ENCODE measurements at places on chromosomes 4 and X.

DNA sequence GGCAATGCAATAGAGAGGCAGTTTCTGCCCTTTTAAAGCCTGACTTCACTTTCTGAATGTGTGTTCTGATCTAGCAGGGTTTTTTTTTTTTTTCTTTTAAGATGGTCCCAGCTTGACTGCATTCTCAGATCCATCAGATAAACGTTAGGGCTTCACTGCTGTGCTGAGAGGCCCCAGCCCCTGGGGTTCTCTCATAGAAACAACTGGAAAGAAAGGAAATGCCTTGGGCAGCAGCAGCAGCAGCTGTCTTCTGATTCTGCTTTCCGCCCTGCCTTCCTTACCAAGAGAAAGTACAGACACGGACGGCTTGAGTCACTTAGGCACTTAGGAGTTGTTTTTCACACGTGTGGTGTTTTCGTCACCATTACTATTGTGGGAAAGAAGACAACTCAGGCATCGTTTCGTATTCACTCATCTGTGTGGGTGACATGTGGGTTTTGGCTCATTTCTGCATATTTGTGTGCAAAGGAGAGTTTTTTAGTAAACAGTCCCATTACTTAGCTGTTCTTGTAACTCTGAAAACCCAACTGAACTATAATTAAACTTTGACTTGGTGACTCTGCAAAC is 172.0 kb downstream of the PTTG2 start:
- peak overlapping the region; percentile 85 for H3K27ac ChIP-seq
- no peaks in the 10 kb centered on the region for H3K27me3 ChIP-seq
- H3K4me1 ChIP-seq, result peaks cover 24% of the 10 kb centered on the region
- DNase-seq, result peak; percentile 99

DNA sequence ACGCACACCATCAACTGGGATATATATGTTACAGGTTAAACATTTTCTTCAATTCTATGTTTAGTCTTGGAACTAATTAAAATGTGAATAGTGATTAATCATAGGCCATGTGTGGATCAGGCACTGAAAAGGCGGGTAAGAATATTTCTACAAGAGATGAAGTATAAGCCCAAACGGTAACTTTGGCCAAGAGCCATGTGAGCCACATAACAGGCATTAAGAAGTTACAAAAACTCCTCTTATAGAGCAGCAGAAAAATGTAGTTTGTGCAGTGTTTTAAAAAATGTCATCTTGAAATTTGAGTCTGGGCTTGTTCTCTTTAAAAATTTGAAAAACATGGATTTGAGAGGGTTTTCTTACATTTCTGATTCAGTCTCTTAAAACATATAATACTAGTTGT is 521.8 kb upstream of the DIPK2B start:
- H3K27me3 ChIP-seq, result no peaks in the 10 kb centered on the region
- no peaks in the 10 kb centered on the region for H3K36me3 ChIP-seq
- H3K27ac ChIP-seq, result no peak overlapping the region
- H3K4me3 ChIP-seq, result no peak overlapping the region

DNA sequence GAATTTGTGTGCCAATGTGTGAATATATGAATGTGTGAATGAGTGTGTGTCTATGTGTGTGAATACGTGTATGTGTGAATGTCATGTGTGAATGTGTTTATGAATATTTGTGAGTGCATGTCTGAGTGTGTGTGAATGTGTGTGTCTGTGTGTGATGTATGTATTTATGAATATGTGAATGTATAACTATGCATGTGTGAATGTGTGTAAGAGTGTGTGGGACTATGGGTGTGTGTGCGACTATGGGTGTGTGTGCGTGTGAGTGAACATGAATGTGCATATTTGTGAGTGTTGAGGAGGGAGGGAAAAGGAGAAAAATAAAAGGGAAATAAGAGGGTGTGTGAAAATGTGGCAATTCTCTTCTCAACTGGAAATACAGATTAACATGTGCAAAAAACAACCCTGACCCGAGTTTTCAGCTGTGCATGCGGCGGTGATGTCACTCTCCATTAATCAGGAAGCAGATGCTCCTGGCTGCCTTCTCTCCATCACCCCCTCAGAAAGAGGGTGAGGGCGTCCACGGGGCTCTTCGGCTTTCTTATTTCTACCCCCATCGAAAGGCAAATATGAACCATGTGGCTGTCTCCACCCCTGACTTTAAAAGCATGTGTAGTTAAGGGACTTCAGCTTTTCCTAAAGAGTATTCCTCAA is 219.8 kb downstream of the MAML3 start:
- H3K27me3 ChIP-seq, result no peaks in the 10 kb centered on the region
- H3K27ac ChIP-seq, result no peak overlapping the region
- H3K36me3 ChIP-seq, result no peaks in the 10 kb centered on the region

GRCh38 chrX:153819384-153820040 is 10.8 kb downstream of the PDZD4 start:
- H3K27ac ChIP-seq, result no peak overlapping the region
- H3K4me3 ChIP-seq, result peak overlapping the region; percentile 28
- no peak for DNase-seq
- H3K4me1 ChIP-seq, result no peaks in the 10 kb centered on the region
- H3K27me3 ChIP-seq, result no peaks in the 10 kb centered on the region
- H3K36me3 ChIP-seq, result no peaks in the 10 kb centered on the region

DNA sequence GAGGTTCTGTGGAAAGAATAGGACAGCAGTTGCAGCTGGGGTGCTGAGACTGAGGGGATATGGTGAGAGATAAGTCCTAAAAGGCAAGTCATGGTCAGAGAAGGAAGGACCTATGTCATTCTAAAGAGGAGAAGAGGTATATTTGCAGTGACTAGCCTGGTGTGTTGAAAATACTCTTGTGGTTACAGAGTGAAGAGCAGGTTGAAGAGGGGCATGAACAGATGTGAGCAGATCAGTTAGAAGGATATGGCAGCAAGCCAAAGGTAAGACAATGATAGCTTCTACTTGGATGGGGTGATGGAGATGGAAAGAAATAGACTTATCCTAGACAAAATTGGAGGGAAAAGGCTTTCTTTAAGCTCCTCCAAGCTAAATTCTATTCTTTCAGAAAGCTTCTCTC is 469.8 kb upstream of the CPEB2 start:
- no peaks in the 10 kb centered on the region for H3K36me3 ChIP-seq
- H3K27me3 ChIP-seq, result no peaks in the 10 kb centered on the region
- no peak overlapping the region for H3K27ac ChIP-seq

DNA sequence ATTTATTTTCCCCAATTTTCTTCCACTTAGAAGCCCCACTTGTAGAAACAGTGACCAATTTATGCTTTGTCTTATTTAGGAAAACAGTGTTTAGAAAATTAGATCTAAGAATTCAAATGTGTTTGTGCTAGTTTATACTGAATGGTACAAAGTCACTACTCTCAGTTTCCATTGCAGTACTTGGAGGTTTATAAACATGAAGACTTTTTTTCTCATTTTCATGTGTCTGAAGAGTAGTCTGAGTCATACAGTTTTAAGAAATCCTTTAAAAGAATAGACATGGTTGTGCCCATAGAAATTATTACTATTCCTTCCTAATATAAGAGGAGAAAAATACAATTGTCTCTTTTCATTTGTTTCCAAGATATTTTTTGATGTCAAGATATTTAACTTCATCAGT is 458.7 kb downstream of the NAF1 start:
- no peaks in the 10 kb centered on the region for H3K4me1 ChIP-seq
- H3K36me3 ChIP-seq, result no peaks in the 10 kb centered on the region
- no peak overlapping the region for H3K4me3 ChIP-seq
- no peak for DNase-seq
- no peak overlapping the region for H3K27ac ChIP-seq

GRCh38 chrX:109856974-109857373 is 123.9 kb upstream of the ACSL4 start:
- no peaks in the 10 kb centered on the region for H3K36me3 ChIP-seq
- DNase-seq, result no peak
- H3K27ac ChIP-seq, result no peak overlapping the region
- no peak overlapping the region for H3K4me3 ChIP-seq
- no peaks in the 10 kb centered on the region for H3K27me3 ChIP-seq
- H3K4me1 ChIP-seq, result peaks cover 9% of the 10 kb centered on the region

DNA sequence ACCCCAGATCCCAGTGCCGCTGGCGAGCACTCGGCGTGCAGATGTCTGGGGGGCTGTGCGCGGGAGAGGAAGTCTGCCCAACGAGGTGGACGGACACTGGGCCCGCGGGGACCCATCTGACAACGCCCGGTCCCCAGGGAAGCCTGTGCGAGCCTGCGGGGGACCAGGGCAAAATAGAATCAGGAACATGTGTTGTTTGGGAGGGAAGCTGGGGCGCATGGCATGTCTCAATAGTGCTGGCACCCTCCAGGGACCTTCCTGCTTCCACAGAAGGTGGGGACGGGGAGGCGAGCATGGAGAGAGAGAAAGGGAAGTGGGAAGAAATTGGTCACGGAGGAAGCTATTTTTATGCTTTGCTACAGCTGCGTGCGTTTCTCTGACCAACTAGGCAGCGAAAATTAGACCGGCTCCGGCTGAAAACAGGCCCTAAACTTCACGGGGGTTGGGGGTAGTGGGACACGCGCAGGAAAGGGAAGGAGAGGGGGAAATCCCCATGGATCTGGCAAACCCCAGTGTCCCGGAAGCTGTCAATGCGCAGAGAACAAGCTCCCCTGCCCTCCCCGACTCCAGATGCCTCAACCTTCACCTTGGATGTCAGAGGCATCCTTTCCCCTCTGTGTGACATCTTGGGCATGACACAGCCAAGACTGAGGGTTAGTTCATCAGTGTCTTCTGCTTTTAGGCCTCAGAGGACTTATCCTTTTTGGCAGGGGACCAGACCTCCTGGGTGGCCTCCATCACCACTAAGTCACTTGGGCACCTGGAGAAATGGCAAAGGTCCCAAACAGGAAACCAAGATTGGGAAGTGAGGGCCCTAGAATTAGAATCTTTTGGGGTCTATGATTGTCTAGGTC is 169.8 kb upstream of the BCOR start:
- peaks cover 16% of the 10 kb centered on the region for H3K4me1 ChIP-seq
- H3K27ac ChIP-seq, result no peak overlapping the region
- peak overlapping the region; percentile 57 for H3K4me3 ChIP-seq
- H3K27me3 ChIP-seq, result no peaks in the 10 kb centered on the region
- H3K36me3 ChIP-seq, result no peaks in the 10 kb centered on the region
- DNase-seq, result no peak

DNA sequence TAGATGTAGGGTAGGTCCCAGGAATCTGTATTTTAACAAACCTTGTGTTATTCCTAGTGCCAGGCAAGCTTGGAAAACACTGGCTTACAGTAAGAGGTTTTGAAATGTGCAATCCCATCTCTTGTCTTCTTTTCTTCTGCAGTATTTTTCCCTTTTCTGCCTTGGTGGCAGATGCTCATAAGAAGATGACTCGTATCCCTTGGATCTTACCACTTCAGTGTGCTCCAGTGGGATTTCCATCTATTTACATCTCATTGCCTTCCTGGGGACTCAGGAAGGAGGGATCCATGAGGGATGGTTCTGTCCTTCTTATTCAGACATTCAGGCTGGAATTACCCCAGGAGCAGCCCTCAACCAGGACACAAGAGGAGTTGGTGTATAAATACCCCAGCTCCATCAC is 136.6 kb downstream of the NHS start:
- no peak for DNase-seq
- peaks cover 4% of the 10 kb centered on the region for H3K4me1 ChIP-seq
- no peaks in the 10 kb centered on the region for H3K27me3 ChIP-seq
- H3K27ac ChIP-seq, result no peak overlapping the region
- no peak overlapping the region for H3K4me3 ChIP-seq

DNA sequence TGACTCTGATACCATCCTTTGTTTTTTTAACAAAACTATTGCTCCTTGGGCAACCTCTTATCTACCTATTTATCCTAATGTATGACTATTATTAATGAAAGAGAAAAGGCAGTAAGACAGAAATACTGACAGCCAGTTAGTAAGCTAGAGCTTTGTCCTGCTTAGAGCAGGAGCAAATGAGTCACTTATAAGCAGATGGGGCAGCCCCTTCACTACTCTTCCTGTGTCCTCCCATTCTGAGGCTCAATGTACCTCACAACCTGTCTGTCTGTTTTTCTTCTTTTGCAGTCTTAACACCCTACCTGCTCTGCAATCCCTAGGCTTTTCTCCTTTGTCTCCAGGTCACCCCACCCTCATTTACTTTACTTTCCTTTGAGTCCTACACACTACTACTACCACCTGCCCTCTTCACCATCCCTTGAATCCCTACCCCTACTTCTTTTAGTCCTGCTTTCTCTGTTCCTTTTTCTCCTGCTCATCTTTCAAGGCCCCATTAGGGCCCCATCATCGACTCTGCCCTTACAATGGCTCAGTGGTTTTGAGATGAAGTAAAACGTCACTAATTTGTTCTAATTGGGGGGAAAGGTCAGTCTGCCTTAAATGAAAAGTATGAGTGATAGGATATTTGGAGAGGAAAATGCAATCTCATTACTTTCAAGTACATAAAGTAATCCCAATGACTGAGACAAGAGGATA is 294.3 kb downstream of the GUCY2F start:
- no peaks in the 10 kb centered on the region for H3K27me3 ChIP-seq
- no peaks in the 10 kb centered on the region for H3K4me1 ChIP-seq
- H3K36me3 ChIP-seq, result no peaks in the 10 kb centered on the region
- no peak for DNase-seq

- no peak for DNase-seq
- peaks cover 9% of the 10 kb centered on the region for H3K27me3 ChIP-seq
- no peaks in the 10 kb centered on the region for H3K36me3 ChIP-seq
- peak within 1 kb of the TSS; percentile 41 for H3K4me3 ChIP-seq
- no peak within 1 kb of the TSS for H3K27ac ChIP-seq
Observed at GRCh38 chr4:52750819-52751486, at the start of gene ERVMER34-1. ERVMER34-1 (minus strand) TSS chr4:52751425; CDS start chr4:52745520, 5,905 bp downstream.

- no peak overlapping the region for H3K27ac ChIP-seq
- peak; percentile 39 for DNase-seq
- H3K4me3 ChIP-seq, result no peak overlapping the region
Observed at GRCh38 chr4:20493761-20494353, 206.4 kb upstream of the PACRGL start.

GRCh38 chr4:53507671-53508286 is 83.5 kb downstream of the LNX1 start:
- peak overlapping the region; percentile 40 for H3K4me3 ChIP-seq
- peaks cover 18% of the 10 kb centered on the region for H3K4me1 ChIP-seq
- no peaks in the 10 kb centered on the region for H3K36me3 ChIP-seq
- peak overlapping the region; percentile 68 for H3K27ac ChIP-seq

- H3K4me3 ChIP-seq, result no peak overlapping the region
- peak overlapping the region; percentile 40 for H3K27ac ChIP-seq
- no peaks in the 10 kb centered on the region for H3K36me3 ChIP-seq
Observed at GRCh38 chr4:77093401-77093800, 17.6 kb upstream of the CCNI start.

DNA sequence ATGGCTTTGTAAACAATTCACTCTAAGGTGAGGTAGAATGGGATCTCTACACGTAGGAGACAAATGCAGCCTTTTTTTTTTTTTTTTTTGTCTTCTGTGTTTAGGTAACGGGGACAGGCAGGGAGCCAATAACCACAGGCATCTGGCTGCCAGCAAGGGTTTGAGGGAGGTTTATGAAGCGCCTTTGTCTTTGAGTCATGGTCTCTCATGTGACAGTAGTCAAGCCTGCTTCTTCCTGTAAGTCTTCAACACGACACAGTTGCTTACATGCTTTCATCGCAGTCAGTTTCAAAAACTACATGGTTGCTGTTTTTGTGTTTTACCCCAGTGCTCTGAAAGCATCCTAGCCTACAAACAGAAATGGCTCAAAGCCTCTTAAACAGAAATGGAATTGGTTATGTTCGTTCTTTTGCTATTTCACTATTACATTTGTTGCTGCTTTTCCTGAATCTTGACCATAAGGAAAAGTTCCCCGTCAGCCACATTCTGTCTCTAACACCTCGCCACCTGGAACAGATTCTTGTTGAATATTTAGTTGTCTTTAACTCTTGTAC is 127.8 kb upstream of the METTL14 start:
- no peaks in the 10 kb centered on the region for H3K27me3 ChIP-seq
- peaks cover 4% of the 10 kb centered on the region for H3K4me1 ChIP-seq
- no peaks in the 10 kb centered on the region for H3K36me3 ChIP-seq
- peak; percentile 66 for DNase-seq
- no peak overlapping the region for H3K4me3 ChIP-seq

Measured in astrocyte (in vitro differentiated cells and primary cell).